Mesothelial cell of epicardium (in vitro differentiated cells): ENCODE measurements at places on chromosomes 4 and X.

DNA sequence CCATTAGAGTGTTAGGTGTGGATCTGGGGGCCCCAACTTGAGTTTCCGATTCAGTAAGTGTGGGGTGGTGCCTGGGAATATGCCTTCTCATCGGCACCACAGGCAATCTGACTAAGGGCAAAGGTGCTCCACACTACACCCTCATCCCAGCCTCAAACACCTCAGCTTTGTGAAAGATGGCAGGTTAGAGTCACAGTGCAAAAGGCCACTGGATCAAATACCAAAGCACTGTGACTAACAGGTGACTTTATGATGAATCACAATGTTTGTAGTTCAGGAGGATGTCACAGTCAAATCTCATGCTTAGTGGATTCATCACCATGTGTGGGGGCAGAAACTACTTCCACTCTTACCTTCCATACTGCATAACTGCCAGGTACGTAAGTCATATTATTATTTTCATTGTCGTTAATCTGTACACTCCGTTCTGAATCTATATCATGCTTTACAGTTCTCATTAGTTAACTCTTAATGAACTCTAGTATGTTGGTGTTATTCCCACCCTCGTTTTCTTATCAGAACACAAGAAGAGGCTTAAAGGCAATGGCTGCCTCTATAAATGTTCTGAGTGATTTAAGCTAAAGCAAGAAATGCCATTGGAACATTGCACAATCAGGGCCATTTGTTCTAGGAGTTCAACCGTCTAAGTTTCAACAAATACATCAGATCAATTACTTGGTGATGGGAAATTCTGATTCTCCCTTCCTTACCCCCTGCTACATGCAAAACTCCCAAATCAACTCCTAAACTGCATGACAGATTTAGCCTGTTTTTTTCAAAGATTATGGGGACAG is 50.2 kb downstream of the PRKG2 start:
- H3K4me1 ChIP-seq = no peaks in the 10 kb centered on the region
- DNase-seq = no peak
- H3K4me3 ChIP-seq = no peak overlapping the region

- H3K4me3 ChIP-seq = no peak overlapping the region
- no peaks in the 10 kb centered on the region for H3K36me3 ChIP-seq
- H3K27ac ChIP-seq = no peak overlapping the region
- H3K4me1 ChIP-seq = no peaks in the 10 kb centered on the region
- no peaks in the 10 kb centered on the region for H3K27me3 ChIP-seq
- no peak for DNase-seq
These were observed 249.5 kb downstream of the PTTG2 start for GRCh38 chr4:38209654-38210053.

GRCh38 chr4:98891478-98892337 is 37.2 kb downstream of the EIF4E start:
- H3K36me3 ChIP-seq = peaks cover 53% of the 10 kb centered on the region
- no peak for DNase-seq
- no peak overlapping the region for H3K27ac ChIP-seq
- peaks cover 5% of the 10 kb centered on the region for H3K4me1 ChIP-seq
- no peak overlapping the region for H3K4me3 ChIP-seq
- H3K27me3 ChIP-seq = no peaks in the 10 kb centered on the region

- H3K4me1 ChIP-seq = peaks cover 9% of the 10 kb centered on the region
- no peak for DNase-seq
- no peak overlapping the region for H3K4me3 ChIP-seq
- H3K27ac ChIP-seq = peak overlapping the region; percentile 64
These were observed 48.5 kb downstream of the ZCCHC12 start for GRCh38 chrX:118872102-118872566.

- H3K4me1 ChIP-seq = no peaks in the 10 kb centered on the region
- H3K27me3 ChIP-seq = no peaks in the 10 kb centered on the region
- H3K4me3 ChIP-seq = no peak overlapping the region
- DNase-seq = no peak
These were observed 984.9 kb upstream of the INTU start for GRCh38 chr4:126647756-126648397.

DNA sequence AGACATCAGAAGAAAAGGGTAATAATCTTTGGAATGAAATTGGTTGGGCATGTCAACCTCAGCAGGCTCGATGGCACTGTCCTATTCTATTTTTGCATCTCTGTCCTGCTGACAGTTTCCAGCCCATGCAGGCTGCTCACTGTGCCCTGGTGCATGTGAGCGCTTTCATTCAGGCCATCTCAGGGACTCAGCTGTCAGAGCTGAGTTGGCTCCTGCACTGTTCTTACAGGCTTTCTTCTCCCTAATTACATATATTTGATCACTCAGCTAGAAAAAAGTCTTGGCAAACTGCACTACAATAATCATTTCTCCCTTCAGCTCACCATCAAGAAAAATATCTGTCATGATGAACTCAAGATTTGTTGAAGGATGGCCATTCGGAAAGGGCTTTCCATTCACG is 84.7 kb downstream of the RASL11B start:
- no peak for DNase-seq
- H3K4me3 ChIP-seq = no peak overlapping the region
- H3K27ac ChIP-seq = no peak overlapping the region
- peaks cover 46% of the 10 kb centered on the region for H3K4me1 ChIP-seq
- no peaks in the 10 kb centered on the region for H3K27me3 ChIP-seq

- H3K4me3 ChIP-seq = peak overlapping the region; percentile 79
- H3K4me1 ChIP-seq = peaks cover 21% of the 10 kb centered on the region
- peaks cover 10% of the 10 kb centered on the region for H3K36me3 ChIP-seq
- peak overlapping the region; percentile 98 for H3K27ac ChIP-seq
- no peak for DNase-seq
- no peaks in the 10 kb centered on the region for H3K27me3 ChIP-seq
These were observed 957 bp downstream of the TIMM17B start for GRCh38 chrX:48896611-48897011.

DNA sequence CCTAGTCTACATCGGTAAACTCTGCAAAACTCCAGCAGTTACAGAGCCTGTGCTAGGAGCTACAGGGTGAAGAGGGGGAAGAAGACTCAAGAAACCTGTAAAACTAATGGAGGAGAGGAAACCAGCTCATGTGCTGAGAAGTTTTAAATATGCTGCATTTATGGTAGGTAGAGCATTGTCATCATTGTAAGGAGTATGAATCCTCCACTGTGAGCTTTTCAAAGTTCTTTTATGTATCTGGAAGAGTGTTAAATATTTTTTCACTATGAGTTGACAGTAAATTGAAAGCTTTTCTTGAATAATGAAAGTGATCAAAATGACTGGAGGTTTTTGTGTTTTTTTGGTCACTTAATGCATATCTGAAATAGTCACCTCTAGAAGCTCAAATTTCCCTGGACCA is 46.2 kb downstream of the SEPTIN11 start:
- peaks cover 5% of the 10 kb centered on the region for H3K4me1 ChIP-seq
- H3K27ac ChIP-seq = no peak overlapping the region
- no peaks in the 10 kb centered on the region for H3K27me3 ChIP-seq
- no peak overlapping the region for H3K4me3 ChIP-seq
- H3K36me3 ChIP-seq = peaks cover 35% of the 10 kb centered on the region

DNA sequence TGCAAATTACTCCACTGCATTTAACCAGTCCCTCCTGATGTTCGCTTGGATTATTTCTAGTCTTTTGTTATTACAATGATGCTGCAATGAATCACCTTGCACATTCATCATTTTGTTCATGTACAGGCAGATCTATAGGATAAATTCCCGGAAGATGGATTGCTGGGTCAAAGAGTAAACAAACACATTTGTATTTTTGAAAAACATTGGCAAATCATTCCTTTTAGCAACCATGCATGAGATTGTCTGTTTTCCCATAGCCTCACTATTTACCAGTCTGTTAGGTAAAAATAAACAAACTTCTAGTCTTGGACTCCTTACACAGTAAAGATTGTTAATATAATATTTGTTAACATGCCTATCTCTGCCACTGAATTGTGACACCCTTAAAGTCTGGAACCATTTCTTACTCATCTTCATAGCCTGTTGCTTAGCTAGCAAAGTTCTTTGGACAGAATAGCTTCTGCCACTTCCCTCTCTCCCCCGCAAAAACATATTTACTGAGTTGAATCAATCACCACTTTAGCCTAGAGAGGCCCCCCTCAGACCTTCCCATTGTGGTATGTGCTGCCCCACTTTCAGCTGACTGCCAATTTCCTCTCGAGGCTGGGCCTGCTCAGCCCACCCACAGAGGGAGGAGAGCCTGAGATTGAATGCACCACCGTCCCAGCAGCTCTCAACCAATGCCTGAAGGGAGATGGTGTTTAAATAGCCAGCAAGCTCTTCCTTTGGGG is 108.4 kb upstream of the ATXN3L start:
- no peaks in the 10 kb centered on the region for H3K27me3 ChIP-seq
- no peaks in the 10 kb centered on the region for H3K36me3 ChIP-seq
- H3K4me1 ChIP-seq = peaks cover 8% of the 10 kb centered on the region
- H3K27ac ChIP-seq = no peak overlapping the region
- no peak overlapping the region for H3K4me3 ChIP-seq

DNA sequence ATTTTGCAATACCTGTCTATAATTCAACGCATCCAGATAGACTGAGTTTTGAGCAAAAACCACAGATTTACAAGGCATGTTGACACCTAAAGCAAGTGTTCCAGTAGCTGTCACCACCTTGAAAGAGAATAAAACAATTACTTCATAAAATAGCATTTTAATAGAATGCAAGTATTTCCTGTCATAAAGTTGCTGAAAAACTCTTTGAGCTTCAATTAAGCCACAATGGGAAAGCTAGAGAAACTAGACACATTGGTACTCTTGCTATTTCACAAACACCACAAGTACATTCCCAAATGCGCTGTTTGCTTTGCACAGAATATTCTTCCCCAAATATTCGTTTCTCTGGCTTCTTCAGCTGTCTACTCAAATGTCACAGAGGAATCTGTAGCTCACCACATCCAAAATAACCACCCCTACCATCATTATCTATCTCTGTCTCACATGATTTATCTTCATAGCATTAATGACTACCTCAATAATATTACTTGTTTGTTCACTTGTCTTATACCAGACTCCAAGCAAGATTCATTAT is 70.3 kb downstream of the DDX60 start:
- H3K36me3 ChIP-seq = peaks cover 45% of the 10 kb centered on the region
- no peak for DNase-seq
- no peaks in the 10 kb centered on the region for H3K27me3 ChIP-seq
- H3K4me1 ChIP-seq = no peaks in the 10 kb centered on the region
- H3K4me3 ChIP-seq = no peak overlapping the region

DNA sequence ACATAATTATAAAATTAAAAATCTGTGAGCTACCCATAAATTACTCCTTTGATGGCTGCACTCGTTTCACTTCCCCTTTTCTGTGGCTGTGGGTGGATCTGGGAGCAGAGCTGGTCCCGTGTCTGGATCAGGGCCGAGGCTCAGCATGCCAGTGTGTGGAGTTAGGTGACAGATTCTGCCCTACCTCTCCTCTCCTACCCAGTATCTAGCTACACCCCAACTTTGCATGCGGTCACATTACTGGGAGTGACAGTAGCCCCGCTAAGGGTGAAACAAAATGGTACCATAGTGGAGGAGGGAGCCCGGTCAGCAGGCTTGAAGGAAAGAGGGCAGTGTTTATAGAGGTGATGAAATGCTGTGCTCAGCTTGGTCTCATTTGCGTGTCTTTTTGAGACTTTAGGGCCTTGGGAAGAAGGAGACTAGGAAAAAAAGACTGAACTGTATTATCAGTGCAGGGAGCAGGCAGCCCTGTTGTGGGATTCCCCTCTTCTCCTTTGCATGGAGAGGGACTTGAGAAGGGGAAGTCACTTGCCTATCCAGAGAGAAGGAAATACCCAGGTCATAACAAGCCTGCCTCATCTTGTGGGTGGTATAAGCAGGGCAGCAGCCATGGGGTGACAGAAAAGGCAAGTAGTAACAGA is 48.4 kb downstream of the ARHGAP10 start:
- DNase-seq = no peak
- H3K27ac ChIP-seq = no peak overlapping the region
- no peak overlapping the region for H3K4me3 ChIP-seq
- H3K36me3 ChIP-seq = no peaks in the 10 kb centered on the region
- H3K4me1 ChIP-seq = peaks cover 15% of the 10 kb centered on the region
- no peaks in the 10 kb centered on the region for H3K27me3 ChIP-seq

GRCh38 chr4:137923494-137923893 is 318.7 kb downstream of the SLC7A11 start:
- no peaks in the 10 kb centered on the region for H3K36me3 ChIP-seq
- no peak overlapping the region for H3K4me3 ChIP-seq
- no peak for DNase-seq
- no peak overlapping the region for H3K27ac ChIP-seq
- H3K4me1 ChIP-seq = no peaks in the 10 kb centered on the region

GRCh38 chr4:81789158-81789557 is 317.5 kb upstream of the RASGEF1B start:
- no peaks in the 10 kb centered on the region for H3K27me3 ChIP-seq
- no peaks in the 10 kb centered on the region for H3K36me3 ChIP-seq
- peaks cover 31% of the 10 kb centered on the region for H3K4me1 ChIP-seq
- no peak overlapping the region for H3K27ac ChIP-seq
- DNase-seq = no peak

- H3K27ac ChIP-seq = no peak overlapping the region
- no peak for DNase-seq
- H3K4me1 ChIP-seq = peaks cover 11% of the 10 kb centered on the region
These were observed 881.0 kb downstream of the PCDH18 start for GRCh38 chr4:136651278-136651667.

DNA sequence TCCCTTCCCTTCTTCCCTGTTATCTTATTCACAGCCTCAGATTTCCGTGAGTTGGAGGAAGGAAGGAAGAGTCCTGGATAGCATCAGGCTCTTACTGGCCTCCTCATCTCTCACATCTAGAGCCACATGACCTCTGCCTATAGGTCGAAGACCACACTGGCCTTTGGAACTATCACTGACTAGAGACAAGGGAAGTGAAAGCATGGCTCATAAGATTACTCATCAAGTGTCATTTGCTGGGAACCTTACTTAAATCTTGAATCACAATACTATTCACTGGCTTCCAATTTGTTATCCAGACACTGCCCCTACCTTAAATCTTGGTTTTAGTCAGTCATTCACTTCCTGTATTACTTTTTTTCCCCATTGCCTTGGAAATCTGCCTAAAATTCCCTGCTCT is 61.6 kb upstream of the MTMR8 start:
- no peak overlapping the region for H3K4me3 ChIP-seq
- no peak overlapping the region for H3K27ac ChIP-seq
- H3K4me1 ChIP-seq = no peaks in the 10 kb centered on the region
- H3K36me3 ChIP-seq = no peaks in the 10 kb centered on the region

DNA sequence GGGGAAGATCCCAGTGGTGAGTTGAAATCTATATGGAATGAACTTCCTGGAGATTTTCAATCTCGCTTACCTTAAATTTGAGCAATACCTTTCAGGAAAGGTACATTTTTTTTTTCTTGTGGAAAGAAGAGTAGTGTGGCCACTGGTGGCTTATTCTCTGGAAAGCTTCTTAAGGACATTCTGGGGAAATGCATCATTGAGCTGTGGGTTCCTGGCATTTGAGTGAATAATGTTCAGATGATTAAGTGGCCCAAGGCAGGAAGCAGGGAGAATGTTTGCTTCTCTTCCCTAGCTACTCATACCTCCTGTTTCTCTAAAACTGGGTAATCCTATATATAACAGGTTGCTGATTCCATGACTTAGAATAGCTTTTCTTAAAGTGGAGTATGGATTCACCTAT is 31.8 kb downstream of the STAG2 start:
- peak overlapping the region; percentile 71 for H3K27ac ChIP-seq
- H3K27me3 ChIP-seq = no peaks in the 10 kb centered on the region
- DNase-seq = no peak
- peaks cover 9% of the 10 kb centered on the region for H3K4me1 ChIP-seq
- H3K36me3 ChIP-seq = peaks cover 4% of the 10 kb centered on the region

GRCh38 chrX:119230850-119231249 is 5.2 kb upstream of the PGRMC1 start:
- H3K36me3 ChIP-seq = no peaks in the 10 kb centered on the region
- peaks cover 19% of the 10 kb centered on the region for H3K4me1 ChIP-seq
- DNase-seq = no peak
- H3K27ac ChIP-seq = no peak overlapping the region

- H3K4me3 ChIP-seq = no peak overlapping the region
- H3K4me1 ChIP-seq = peaks cover 7% of the 10 kb centered on the region
- H3K27me3 ChIP-seq = no peaks in the 10 kb centered on the region
These were observed 13.7 kb upstream of the TMSB4X start for GRCh38 chrX:12961196-12961718.
